Stimulated activated CD8-positive, alpha-beta memory T cell treated with anti-CD3 and anti-CD28 coated beads, Interleukin-7, amount 100 ng/mL, for 4 hours (primary cell): ENCODE measurements at places on chromosomes 2 and 18.

GRCh38 chr2:171345971-171346722 lies 87.6 kb downstream of the METTL8 start:
- no peak for DNase-seq

GRCh38 chr2:235553696-235554100 lies 59.9 kb downstream of the AGAP1 start:
- no peak for DNase-seq

GRCh38 chr2:12881952-12882351 lies 165.2 kb downstream of the TRIB2 start:
- DNase-seq = no peak

DNA sequence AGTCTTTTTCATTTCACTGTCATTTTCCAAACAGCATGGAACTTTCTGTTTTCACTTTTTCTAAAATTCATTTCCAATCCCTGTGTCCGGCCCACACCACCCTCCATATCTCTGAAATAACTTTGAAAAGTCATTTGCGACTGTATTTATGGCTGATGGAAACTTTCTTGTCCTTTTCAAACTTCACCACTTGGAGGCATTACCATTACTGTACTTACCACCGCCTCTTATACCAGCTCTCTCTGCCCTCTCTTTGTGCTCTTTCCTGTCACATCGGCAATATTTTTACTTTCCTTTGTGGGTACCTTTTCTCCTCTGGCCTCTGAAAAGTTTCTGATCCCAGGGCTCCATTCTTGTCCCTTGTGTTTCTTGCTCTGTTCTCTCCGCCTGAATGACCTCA lies 39.5 kb upstream of the IL1RL1 start:
- DNase-seq = no peak

DNA sequence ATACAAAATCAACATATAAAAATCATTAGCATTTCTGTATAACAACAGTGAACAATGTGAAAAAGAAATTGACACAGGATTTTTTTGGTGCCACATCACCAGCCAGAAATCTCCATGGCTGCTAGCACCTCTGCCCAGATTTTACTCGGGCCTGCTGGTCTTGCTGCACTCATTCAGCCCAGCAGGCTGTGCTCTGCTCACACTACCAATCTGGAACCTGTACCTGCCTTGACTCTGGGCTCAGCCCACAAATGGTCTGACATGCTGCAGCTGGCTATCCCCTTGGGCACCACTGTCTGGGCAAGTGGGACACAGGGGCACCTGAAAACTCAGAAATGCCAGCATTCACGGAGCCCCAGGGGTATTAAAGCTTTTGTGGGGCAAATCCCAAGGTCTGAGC lies 392.5 kb upstream of the NRXN1 start:
- DNase-seq = no peak

- DNase-seq = no peak
Observed at GRCh38 chr2:65144571-65144970, 14.7 kb upstream of the RAB1A start.

- DNase-seq = no peak
Observed at GRCh38 chr2:53987336-53987921, 16.6 kb upstream of the PSME4 start.

GRCh38 chr2:85089585-85089984 lies 43.6 kb upstream of the TCF7L1 start:
- DNase-seq = no peak

DNA sequence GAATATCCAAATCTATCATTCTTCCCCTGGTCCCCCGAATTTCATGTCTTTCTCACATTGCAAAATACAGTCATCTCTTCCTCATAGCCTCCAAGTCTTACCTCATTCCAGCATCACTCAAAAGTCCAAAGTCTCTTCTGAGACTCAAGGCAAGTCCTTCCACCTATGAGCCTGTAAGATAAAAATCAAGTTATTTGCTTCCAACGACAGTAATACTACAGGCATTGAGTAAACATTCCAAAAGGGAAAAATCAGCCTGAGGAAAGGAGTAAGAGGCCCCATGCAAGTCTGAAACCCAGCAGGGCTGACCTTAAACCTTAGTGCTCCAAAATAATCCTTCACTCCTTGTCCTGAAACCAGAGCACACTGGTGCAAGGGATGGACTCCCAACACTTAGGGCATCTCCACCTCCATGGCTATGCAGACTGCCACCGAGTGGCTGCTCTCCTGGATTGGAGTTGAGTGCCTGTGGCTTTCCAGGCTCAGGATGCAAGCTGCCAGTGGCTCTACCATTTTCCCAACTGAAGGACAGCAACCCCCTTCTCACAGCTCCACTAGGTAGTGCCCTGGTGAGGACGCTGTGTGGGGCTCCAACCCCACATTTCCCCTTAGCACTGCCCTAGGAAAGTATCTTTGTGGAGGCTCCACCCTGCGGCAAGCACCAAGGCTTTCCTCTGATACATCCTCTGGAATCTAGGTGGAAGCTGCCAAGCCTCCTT lies 16.3 kb downstream of the DTNA start:
- DNase-seq = no peak

GRCh38 chr2:240705204-240705791 lies 13.6 kb downstream of the AQP12A start:
- DNase-seq = no peak

DNA sequence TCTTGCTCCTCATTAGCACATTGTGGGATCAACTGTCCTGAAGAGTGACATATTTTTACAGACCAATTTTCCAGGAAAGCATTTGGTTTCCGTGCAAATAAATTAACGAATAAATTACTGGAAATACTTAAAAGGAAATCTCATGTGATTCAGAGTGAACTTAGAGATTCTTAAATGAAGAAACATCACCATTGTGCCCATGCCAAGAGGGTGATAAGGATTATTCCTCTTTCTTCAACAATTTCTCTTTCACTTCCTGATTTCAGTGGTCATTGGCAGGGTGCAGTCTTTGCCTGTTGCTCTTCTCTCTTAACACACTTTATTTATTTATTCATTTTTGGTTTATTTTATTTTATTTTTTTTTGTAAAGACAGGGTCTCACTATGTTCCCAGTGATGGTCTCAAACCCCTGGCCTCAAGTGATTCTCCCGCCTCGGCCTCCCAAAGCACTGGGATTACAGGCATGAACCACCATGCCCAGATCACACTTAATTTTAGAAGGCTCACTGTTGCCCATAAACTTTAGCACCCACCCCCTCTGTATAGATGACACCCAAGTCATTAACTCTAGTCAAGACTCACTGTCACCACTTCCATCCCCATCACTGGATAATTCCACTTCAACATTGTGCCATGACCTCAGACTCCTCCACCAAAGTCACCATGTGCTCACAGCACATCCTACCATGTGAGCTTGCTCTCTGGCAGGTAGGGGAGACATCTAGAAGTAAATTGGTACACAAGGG lies 92.6 kb upstream of the CERS6 start:
- no peak for DNase-seq

DNA sequence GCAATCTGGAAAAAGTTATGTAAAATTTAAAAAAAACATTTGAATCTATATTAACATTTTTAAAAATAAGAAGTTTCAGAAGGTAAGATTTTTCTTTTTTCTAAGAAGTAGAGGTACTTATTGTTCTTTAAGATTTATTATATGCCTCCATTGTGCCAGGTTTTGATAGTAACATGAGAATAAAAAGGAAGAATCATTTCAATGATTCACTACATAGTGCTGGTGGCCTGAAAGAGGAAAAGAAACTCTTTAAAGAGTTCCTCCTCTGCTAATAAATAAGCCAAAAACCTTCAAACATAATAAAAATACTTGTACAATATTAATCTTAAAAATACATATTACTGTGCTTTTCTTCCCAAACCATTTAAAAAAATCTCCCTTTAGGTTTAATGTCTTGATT lies 69.0 kb downstream of the ANKRD44 start:
- DNase-seq = no peak

- DNase-seq = no peak
Observed at GRCh38 chr2:230666885-230667712, 45.5 kb upstream of the CAB39 start.

DNA sequence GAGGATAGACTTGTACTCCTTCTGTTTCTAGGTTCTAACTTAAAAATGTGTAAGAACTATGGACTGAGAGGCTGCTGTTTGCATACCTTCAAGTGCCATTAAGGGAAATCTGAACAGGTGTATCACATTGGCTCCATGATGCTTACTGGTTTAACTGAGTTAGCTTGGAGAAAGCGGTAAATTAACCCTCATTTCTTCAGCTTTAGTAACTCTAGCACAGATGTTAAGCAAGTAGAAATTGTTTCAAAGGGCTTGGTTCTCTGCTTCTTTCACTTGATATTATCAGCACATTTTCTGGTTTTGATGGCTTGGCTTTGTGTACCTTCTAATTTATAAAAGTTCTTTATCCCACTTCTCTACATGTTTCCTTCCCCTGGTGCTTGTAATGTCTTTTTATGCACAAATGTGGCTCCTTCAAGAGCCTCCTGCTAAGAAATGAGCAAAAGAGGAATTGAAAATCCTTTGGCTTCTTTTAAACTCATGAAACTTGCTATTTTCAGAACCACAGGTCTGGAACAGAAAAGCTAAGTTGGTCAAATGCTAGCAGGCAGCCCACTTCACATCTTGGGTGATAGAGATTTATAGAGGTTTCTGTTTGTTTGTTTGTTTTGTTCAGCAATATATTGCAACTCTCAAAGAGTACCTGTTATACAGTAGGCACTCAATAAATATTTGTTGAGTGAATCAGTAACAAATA lies 249.9 kb upstream of the THUMPD2 start:
- no peak for DNase-seq

DNA sequence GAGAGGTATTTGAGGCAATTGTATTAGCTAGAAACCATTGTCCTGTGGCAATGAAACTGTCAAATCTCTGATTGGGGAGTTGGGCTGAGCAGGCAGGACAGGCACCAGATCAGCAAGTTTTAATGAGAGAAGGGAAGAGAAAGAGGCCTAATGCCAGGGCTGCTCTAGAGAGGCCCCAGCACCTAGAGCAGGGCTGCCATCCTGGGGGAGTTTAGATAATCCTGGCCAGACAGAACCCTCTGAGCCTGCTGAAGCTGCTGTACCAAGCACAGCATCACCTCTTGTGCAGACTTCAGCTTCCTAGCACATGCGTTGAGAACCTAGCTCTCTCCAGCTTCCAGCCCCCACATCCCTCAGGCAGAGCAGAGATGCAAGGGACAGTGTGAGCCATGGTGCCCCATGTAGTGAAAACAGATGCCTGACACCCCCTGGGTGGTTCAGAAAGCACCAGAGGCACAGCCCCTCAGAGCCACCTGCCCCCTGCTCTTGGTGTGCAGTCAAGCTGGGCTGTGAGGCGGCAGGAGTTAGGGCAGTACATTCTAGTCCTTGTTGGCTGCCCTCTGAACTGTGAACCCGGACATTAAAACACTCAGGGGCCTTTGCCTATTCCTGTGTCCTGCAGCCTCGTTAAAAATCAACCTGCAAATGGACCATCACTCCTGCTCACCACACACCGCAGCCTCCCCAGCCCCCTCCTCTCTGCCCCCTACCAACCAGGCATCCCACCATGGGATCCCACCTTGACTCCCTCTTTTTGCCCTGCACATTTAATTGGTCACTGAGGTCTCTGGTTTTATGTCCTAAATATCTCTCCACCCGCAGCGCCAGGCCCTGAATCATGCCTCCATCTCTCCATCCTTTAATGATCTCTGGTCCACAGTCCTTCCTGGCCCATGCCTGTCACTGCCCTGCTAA lies 52.7 kb downstream of the ADD2 start:
- DNase-seq = no peak

DNA sequence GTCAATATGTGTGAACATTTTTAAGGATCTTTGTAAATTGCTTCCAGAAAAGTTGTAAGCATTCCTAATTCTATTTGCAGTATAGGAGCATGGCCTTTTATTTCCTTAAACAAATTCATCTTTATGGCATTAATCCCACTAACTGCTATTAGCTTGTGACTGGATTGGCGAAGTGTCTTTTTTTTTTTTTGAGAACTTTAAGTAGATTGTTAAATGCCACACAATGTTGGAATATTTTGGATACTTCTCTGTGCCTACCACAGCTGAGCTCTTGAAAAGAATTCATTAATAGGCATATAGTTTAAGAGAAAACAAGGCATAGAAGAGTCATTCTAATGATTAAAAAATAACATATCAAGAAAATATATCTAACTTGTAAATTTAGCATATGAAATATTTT lies 129.7 kb downstream of the LAMA3 start:
- DNase-seq = no peak

DNA sequence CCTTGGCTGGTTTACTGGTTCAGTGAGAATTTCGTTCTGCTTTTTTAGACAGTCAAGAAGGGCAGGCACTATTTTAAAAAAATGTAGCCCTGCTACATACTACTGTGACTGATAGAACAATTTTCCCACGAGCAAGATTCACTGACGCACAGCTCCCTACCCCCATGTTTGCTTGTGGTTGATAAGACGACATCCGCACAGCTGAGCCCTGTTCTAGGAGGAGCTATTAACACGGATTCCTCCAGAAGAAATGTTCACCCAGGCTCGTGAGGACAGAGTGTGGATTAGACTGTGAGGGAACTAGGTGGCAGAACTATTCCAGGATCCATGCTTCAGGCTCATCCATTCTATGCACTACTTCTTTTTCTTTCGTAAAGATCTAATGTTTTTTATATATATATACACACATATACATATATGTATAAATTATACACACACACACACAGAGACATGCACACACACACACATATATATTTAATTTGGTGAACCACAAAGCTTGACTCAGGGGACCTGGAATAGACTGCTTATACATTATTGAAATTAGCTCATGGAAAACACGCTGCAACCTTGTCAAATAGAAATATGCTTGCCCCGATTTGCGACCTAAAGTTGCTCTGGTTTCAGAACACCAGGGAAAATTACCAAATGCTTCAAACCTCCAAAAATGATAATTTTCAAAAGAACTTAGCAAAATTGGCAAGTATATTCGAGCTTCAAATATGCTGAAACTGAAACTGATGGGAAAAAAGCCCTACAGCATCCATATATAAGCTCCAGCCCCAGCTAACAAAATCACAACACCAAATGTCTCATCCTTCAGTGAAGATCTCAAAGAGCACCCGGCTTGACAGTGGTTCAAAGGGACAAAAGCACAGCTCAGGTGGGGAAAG lies 370.4 kb downstream of the SOCS6 start:
- peak; percentile 7 for DNase-seq

- no peak for DNase-seq
Observed at GRCh38 chr2:205769495-205769850, 87.2 kb downstream of the NRP2 start.

- no peak for DNase-seq
Observed at GRCh38 chr2:10371441-10372196, 68.9 kb downstream of the HPCAL1 start.

DNA sequence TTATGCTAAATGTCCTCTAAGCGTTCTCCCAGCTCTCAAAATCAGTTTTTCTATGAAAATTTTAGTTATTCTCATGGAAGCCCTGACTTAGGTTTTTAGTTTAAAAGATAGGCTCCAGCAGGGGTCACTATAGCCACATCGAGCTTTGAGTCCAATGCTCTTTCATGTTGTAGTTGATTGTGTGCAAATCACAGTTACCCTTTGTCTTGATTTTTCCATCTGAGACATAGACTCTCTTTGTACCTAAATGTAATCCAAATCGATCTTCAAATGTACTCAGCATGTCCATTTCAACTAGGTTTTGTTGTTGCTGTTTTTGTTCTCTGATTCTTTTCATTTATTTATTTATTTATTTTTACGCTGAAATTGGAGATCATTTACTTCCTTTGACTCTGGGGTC lies 26.4 kb upstream of the MSTN start:
- DNase-seq = no peak

- no peak for DNase-seq
Observed at GRCh38 chr18:24868760-24869237, 408.4 kb downstream of the HRH4 start.
